Stimulated activated CD4-positive, alpha-beta T cell treated with anti-CD3 and anti-CD28 coated beads, Interleukin-4, amount 100 ng/mL, for 1 hour (primary cell): ENCODE measurements at places on chromosomes 11 and 22.
A peak's percentile ranks its signal among the peaks of the same experiment; 100 is the strongest.

DNA sequence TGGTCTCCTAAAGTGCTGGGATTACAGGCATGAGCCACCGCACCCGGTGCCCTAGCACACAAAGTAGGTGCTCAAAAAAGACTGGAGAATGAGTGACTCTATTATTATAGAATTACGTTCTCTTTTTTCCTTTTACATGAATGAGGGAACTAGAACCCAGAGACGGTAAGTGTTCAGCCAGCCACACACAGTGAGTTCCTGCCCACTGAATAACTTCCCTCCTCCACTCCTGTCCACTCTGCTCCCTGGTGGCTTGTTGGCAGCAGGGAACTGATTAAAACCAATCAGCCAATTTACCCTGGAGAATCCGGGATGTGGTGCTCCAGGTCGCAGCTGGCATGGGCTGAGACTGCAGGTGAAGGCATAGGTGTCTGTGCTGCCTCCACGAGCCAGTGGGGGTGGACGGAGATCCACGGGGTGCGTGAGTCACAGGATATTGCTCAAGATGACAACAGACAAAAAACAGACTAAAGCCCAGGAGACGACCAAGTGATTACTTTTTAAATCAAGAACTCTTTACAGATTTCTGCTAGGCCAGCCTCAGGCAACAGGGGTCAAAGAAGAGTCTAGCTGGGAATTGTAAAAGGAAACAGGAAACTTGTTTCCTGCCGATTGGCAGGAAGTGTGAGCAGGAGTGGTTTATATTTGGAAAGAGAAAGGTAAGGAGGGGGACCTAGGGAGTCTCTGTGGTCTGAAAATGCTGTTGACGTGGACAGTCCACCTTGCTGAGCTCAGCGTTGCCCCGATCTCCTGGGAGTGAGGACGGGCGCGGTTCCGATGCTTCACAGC lies 95.2 kb upstream of the TP53I11 start:
- peak; percentile 6 for DNase-seq

- no peak for DNase-seq
These were observed 176.6 kb downstream of the GRIK4 start for GRCh38 chr11:120688163-120688562.

- no peak for DNase-seq
These were observed 101.3 kb upstream of the GAL start for GRCh38 chr11:68583041-68583446.

- no peak for DNase-seq
These were observed 60.2 kb downstream of the BRD1 start for GRCh38 chr22:49767355-49768062.
